ENCODE measurements at places on chromosomes 11 and 22.

DNA sequence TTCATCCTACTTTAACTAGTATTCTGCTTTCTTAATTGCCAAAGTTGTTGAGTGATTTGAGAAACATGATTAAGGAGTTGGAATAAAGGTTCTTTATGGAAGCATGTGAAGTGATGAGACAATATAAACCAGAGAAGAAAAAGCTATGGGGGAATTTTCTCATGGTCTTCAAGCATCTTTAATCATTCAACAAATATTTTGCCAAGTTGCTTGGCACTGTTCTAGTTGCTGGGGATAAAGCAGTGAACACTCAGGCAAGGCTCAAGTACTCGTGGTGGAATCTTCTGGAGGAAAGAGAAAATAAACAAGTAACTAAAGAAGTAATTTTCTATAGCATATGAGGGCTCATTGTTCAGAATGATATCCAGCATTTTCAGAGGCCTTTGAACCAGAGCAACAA is 9.2 kb upstream of the PIWIL4 start:
- DNase-seq: no peak

DNA sequence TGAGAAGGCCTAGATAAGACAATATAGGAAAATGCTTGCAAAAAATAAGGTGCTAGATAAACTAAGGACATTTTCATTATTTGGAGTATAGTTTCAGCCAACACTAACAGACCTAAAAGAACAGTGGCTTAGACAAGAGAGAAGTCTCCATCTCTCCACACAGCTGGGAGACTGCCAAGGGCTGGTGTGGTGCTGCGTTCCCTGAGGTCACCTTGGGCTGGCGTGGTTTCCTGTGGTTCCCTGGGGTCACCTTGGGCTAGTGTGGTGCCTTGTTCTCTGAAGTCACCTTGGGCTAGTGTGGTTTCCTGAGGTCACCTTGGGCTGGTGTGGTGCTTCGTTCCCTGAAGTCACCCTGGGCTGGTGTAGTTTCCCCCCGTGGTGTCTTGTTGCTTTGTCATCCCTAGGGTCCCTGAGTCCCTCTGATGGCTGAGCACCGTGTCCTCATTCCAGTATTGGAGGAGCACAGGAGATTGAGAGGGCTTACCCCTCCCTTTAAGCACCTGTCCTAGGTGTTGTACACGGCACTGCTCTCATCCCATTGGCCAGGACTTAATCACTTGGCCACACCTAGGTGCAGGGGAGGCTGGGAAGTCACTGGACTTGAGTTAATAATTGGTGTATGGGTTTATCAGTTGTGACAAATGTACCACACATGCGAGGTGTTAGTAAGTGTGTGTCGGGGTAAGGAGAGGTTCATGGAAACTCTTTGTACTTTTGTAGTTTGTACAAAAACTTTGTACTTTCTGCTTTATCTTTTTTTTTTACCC is 14.9 kb downstream of the SAMM50 start:
- DNase-seq: no peak

DNA sequence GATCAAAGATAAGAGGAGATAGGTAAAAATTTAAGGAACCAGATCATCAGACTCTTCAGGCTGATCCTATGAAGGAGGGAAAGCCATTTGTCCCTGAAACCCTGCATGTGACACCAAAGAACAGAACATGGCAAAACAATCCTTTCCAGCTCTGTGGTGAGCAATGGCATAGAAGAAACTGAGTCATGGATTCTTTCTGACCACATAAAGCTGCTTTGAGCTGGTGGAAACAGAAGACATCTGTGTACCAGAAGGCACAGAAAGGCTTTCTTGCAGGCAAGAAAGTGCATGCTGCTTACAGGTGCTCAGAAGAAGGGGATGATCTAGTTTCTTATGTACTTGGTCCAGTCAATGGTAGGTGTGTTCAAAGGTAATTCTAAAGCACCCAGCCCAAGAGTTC is 45.0 kb upstream of the APOA1 start:
- no peak for DNase-seq

DNA sequence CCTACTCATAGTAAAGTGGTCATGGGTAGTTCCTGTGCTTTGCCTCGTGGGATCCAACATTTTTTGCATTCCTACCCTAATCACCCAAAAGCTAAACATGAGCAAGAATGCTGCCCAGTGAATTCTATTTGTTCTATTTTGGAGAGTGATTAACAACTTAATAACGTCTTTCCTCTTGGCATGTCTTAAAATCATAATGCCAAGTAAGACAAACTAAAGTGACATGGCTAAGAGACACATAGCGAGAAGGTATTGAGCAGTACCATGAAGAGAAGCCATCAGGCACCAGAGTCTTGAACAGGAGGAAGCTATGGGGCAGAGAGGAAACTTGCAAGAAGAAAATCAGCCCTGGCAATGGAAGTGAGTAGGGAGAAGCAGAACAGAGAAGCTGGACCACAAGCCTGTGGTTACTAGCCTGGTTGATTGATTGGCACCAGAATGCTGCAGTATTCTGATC is 32.0 kb downstream of the EXPH5 start:
- no peak for DNase-seq

GRCh38 chr11:36268337-36268985 is 20.8 kb downstream of the COMMD9 start:
- no peak for DNase-seq

DNA sequence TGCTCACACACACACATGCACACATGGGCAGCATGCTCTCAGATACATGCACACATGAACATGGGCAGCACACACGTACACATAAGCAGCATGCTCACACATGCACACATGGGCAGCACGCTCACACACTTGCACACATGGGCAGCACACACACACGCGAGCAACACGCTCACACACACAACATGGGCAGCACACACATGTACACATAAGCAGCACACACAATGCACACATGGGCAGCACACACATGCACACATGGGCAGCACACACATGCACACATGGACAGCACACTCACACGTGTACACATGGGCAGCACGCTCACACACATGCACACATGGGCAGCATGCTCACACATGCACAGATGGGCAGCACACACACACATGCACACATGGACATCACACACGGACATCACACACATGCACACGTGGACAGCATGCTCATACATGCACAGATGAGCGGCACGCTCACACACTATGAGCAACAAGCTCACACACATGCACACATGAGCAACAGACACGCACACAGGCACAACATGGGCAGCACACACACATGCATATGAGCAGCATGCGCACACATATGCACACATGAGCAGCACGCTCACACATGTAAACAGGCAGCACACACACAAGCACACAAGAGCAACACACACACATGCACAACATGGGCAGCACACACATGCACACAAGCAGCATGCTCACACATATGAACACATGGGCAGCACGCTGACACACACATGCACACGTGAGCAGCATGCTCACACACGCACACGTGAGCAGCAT is 43.0 kb downstream of the RTN4R start:
- no peak for DNase-seq

- DNase-seq: no peak
Observed at GRCh38 chr11:69915151-69915500, 95.9 kb upstream of the FGF3 start.

DNA sequence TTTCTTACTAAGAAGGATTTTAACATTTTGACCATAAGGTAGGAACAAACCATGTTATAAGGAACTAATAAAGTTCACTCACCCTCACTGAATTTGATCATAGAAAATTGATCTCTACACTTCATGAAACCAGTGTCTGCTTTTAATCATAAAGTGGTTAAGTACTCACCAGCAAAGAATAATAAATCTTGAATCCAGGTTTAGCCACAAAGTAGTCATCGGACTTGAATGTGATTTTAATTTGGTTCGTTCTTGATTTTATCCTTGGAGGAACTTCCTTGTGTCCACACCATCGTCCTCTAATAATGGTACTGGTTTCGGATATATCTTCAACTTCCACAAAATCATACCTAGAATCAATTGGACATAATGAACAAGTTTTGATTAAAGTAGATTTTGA is 40.5 kb upstream of the DDI1 start:
- no peak for DNase-seq

GRCh38 chr11:124983674-124984511 is 29.9 kb downstream of the CCDC15 start:
- no peak for DNase-seq

- no peak for DNase-seq
Observed at GRCh38 chr22:24938741-24939341, 7.7 kb downstream of the LHFPL7 start.

DNA sequence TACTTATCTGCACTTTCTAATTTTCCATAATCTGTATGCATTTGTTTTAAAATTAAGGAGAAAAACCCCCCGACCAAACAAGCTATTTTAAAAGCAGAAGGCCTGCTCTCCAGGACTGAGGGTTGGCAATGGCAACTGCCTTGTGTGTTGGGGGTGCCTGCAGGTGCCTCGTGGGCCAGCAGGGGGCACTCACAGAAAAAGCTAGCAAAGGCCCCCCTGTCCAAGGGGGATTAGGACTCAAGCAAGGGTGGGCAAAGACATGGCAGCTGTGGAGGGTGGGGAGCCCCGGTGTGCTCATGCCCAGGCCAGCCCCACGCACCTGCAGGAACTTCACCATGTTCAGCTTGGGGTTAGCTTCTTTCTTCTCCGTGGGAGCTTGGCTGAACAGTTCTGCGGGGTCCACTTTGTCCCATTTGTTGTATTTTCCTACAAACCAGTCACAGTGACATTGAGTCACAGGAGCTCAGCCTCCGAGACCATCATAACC is 10.3 kb downstream of the TOP3B start:
- no peak for DNase-seq

DNA sequence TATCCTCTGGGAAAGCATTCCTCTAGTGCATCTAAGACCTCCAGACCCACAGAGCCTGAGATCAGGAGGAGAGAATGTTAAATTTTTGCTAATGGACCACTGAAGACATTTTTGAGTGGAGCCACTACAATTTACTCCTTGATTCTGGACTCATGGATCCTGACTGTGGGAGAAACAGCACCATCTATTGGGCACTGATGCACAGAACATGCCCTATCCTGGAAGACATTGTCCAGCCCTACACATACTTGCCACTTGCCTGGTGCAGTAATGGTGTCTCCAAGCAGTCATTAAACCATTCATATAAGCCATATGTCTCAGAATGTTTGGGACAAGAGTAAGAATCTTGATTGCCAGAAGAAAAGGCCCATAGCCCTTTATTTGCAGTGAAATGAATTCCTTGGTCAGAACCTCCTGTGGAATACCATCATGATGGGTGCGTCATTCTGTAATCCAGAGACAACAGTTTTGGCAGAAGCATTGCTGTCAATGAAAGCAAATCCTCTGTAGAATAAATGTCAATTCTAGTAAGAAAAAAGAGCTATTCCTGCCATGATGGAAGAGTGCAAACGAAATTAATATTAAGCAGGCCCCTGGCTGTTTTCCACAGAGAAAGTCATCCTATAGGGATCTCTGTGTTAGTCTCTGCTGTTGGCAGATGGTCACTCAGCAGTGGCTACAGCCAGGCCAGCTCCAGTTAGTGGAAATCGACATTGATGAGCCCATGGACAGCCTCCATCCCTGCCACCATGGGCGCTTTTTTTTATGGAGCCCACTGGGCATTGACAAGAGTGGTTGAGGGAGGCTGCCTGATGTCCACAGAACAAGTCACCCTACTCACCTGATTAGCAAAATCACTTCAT is 43.5 kb downstream of the GGTLC2 start:
- no peak for DNase-seq

DNA sequence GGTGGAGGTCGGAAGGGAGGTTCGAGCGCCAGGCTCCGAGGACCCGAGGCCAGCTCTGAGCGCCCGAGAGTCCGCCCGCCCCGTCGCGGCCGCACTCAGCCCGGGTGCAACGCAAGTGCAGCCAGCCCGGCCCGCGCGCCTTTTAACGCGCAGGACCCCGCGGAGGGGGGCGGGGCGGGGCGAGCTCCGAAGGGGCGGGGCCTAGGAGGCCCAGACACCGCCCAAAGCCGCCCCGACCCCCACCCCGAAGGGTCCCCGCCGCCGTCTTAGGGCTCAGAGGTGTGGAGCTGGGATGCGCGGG is at the start of gene PHOX2A:
TSS of gene PHOX2A (minus strand) at position 117 of the 301 bp plus-strand sequence. CDS start 172 bp downstream, outside the sequence.
- DNase-seq: no peak

- no peak for DNase-seq
Observed at GRCh38 chr11:125372088-125372487, 124.0 kb downstream of the FEZ1 start.

DNA sequence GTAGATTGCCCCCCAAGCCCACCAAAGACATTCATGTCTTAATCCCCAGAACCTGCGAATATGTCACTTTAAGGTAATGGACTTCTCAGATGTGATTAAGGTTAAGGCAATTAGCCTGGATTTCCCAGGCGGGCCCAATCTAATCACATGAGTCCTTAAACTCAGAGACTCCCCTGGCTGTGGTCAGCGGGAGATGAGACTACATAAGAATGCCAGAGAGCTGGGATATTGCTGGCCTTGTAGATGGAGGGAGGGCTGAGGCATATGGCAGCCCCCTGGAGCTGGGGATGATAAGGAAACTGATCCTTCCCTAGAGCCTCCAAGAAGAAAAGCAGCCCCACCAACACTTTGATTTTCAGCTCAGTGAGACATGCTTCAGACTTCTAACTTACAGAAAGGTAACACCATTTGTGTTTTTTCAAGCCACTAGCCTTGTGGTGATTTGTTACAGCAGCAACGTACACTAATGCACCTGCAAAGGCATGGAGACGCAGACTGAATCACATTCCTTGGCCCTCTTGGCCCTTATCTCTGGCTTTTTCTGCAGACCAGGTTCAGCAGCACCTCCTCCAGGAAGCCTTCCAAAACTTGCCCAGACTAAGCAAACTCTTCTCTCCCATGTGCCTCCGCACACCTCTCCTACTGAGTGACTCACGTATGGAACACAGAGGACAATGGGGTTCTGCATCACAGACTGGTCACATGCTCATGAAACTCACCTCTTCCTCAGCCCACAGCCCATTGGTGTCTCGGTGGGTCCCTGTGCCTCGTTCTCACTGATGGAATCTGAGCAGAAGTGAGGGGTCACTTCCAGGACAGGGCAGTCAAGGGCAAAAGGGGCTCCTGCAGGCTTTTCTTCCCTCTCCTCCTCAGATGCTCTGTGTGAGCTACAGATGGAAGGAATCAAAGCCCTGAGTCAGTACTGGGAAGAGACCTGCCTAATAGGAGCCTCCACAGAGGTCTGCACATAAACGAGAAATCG is 86.3 kb upstream of the HMGXB4 start:
- DNase-seq: no peak

GRCh38 chr22:28419919-28420318 is 259.7 kb downstream of the TTC28 start:
- no peak for DNase-seq

DNA sequence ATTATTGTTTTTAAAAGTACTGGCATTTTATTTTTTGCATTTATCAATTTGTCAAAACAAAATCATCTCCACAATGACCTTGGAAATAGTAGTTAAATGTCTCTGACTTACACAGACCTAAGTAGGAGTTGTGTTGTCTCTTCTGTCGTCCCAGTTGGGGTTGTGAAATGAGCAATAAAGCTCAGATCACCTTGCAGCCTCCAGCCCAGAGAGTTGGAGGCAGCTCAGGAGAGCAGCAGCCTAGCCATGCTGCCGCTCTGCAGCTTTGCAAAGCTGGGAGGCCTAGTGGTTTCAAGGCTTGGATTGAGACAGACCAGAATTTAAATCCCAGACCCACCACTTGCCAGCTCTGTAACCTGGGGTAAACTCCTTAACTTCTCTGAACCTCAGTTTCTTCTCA is 65.2 kb upstream of the CRYBB3 start:
- no peak for DNase-seq
